ENCODE measurements at places on chromosomes 5 and 9.

DNA sequence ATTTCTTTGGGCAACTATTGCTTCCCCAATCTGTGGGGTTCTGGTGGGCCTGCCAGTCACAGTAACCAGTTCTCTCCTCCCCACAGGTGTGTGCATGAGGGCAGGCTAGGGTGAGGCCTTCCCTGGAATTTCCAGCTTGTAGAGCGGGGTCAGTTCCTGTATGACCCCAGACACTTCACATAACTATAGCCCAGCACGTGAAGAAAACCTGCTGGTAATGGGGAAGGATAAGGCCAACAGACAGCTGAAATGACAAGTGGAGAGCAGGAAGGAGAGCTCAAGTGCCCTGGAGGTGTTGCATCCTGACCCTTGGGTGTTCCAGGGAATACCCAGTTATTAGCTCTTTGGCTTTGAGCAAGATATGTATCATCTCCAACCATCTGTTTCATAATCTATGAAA, 142.2 kb downstream of the CDC42SE2 start:
- no peak for DNase-seq

DNA sequence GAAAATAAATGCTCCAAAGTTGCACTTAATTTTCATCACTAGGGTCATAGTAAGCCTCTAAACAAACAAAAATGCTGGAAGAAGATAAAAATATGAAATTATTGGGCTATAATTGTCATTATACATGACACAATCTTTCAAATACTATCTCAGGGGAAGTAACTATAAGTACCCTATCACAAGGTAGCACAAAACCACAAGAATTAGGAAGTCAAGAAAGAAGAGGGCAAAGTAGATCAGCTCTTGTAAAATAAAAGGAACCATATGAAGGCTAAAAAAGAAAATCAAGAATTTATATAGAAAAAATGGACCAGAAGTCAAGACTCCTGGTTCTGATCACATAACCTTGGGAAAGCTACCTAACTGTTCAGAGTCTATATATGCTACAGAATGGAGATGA, 48.1 kb downstream of the DIAPH1 start:
- no peak for DNase-seq

DNA sequence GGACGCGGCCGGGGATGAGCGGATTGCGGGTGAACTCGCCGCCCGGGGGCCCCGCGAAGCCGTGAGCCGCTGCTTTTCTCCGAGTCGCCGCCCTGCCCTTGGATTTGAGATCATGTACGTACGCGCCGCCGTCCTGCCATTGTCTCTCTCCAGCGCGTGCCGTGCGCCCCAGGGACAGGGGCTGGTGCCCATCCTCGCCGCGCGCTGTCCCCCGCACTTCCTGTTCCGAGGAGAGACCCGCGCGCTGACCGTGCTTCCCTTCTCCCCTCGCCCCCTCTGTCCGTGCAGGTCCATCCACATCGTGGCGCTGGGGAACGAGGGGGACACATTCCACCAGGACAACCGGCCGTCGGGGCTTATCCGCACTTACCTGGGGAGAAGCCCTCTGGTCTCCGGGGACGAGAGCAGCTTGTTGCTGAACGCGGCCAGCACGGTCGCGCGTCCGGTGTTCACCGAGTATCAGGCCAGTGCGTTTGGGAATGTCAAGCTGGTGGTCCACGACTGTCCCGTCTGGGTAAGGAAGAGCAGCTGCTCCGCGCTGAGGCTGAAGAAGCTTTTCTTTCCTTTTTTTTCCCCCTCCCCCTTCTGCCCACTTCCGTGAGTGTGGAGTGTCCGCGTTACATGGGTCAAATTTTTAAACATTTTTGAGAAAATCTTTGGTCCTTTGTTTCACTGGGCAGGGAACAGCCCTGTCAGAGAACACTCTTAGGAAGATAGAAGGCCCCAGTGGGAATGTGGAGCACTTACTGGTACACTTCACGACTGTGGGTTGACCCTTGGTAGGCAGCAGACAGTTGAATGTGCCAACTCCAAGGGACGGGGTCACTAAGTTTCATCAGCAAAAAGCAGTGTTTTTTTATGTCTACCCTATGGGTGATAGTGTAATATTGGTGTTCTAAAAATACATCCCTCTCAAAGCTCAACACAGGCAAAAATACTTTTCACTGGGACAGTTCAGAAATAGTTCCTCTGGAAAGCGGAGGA, 727 bp downstream of the RHOBTB3 start:
- DNase-seq: no peak

GRCh38 chr5:146091881-146092280, 13.5 kb downstream of the PLAC8L1 start:
- no peak for DNase-seq

DNA sequence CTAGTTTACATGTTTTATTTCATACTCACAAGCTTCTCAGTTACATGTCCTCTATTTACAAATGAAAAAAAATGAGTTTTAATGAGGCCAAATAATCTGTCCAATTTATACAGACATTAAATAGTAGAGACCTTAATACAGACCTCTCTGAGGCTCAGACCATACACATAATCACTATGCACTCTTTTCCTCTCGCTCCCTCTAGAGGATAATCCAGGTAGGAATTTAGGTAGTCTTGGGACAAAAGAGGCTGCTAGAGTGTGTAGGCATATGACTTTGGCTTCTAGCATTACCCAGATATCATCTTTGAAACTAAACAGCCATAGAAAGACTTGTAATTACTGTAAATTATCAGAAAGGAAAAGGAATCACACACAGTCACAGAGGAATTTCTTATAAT, 444.7 kb downstream of the HINT1 start:
- DNase-seq: peak; percentile 3

DNA sequence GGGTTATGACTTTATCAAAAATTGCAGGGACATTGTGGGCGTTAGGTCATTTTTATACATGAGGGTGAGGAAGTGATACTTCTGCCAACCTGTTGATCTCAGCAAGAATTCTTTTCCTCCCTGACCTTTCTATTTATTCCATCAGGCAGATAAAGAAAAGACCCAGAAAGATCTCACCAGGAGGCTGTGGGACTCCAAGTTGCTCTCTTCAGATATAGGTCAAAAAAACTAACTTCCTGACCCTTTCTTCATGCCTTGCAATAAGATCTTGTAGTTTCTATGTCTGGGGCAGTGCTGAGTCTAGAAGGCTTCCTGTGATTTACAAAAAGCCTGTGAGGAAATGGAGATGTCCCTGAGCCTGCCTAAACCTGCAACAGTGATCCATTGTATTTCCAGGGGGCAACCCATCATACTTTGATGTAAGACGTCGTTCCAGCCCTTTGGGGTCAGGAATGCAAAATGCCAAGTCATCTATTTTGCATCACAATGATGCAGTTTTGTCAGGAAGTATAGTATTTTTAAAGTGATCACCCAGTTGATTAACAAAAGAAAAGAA, 22.0 kb upstream of the PIK3R1 start:
- DNase-seq: no peak

DNA sequence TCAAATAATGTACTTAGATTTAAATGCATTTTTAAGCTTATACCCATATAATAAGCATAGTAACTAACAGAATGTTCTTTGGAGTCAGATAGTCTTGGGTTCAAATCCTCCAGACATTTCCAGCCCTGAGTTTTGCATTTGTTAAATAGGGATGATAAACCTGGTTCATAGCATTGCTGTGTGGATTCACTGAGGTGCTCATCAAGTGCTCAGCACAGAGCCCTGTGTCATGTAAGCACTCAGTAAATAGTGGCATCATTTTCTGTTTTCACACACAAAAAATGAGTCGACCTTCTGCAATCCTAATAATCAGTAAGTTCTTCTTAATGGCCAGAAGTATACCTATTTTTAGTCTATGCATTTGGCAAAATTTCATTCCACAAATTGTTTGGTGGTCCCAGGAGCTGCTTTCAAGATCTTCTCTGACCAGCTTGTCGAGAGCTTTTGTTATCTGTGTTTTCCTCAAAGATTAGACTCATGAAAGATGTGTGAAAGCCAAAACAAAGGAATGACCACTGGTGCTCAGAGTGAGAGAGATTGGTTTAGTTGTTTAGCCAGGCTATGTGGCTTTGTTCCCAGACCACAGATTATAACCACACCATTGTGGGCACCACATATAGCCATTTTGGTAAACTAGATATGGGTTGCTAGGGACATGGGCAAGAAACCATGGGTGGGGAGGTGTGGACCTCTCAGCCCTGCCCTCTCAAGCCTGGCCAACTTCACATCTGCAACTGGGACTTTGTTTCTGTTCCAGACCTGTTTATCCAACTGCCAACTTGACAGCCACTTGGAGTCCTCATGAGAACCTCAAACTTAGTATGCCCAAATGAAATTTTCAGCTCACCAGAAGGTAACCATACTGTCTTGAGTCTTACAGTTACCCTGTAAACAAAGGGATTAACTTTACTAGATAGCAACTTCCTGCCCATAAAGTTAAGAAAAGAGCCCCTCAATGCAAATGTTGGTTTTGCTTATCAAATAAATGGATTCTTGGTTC, 45.0 kb downstream of the DOCK8 start:
- DNase-seq: no peak

- no peak for DNase-seq
These were observed 121.0 kb downstream of the AUH start for GRCh38 chr9:91240596-91241165.

- no peak for DNase-seq
These were observed at the start of gene MEGF10 for GRCh38 chr5:127290019-127290945. TSS of gene MEGF10 (plus strand) at chr5:127290796. CDS start at chr5:127331309, 40,513 bp downstream.

DNA sequence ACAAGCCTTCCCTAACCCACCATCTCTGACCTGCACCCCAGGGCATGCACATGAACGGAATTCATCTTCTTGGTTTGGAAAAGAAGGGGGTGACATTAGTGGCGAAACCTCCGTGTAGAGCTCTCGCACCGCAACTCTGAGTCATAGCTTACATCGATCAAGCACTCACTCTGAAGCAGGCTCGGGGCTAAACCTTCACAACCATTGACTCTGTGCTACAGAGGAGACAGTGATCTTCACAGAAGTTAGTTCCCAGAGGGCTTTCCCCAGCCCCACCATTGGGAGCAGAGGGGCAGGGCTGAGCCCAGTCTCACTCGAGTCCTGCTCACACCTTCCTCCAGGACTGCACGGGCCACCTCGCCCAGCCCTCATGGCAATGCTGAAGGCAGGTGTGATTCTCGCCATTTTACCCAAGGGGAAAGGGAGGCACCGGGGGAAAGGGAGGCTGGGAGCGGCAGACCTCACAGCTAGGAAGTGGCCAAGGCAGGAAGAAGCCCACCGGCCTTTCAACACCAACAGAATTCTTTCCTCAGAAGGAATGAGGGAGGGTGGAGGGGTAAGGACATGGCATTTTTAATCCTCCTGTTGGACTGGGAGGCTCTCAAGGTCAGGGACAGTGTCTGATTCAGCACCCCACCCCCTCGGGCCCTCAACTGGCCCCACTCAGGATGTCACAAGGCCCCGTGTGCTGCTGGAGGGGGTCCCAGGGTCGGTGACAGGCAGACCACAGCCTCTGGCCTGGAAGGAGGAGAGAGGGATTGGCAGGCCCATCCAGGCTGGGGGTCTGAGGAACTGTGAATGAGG, 25.9 kb upstream of the IL17B start:
- DNase-seq: no peak

GRCh38 chr9:94982211-94982610, 255.7 kb downstream of the AOPEP start:
- DNase-seq: no peak

- DNase-seq: no peak
These were observed 27.2 kb downstream of the TMOD1 start for GRCh38 chr9:97528529-97529230.

GRCh38 chr5:159459951-159460538, 129.8 kb upstream of the IL12B start:
- no peak for DNase-seq

DNA sequence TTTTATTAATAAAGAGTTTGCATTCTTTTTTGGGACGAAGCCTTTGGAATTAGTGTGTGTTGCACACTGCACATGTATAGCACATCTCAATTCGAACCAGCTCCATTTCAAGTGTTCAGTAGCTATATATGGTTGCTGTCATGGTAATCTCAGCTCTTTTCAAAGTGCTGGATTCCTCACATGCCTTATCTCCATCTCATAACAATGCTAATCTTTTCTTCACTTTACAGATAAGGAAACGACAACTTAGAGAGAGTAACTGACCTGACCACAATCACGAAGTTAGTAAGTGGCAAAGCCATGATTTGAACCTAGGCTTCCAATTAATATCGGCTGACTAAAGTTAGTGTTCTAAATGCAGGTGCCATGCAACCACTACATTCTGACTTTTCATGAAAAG, 204.8 kb upstream of the RASEF start:
- no peak for DNase-seq

DNA sequence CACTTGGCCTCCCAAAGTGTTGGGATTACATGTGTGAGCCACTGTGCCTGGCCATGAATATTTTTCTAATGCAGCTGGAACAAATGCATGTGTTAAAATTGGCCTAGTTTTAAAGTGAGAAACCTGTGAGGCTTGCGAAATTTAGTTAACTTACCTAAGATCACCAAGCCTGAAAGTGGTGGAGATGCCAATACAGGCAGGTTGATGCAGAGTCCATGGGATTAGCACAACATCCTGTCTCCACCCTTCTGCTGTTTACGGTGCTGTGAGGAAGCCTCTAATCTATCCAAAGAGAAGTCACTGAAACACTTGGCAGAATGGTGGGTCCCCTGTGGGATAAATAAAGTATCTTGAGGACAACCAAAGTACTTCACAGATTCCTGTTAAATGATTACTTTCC, 98.2 kb downstream of the PCSK5 start:
- no peak for DNase-seq

GRCh38 chr5:14617441-14617840, 35.8 kb downstream of the OTULINL start:
- DNase-seq: no peak

- DNase-seq: no peak
These were observed 201.2 kb downstream of the TSSK1B start for GRCh38 chr5:113233606-113234005.

GRCh38 chr9:69109152-69109551, 64.9 kb upstream of the TJP2 start:
- DNase-seq: no peak

- no peak for DNase-seq
These were observed 96.2 kb upstream of the NMUR2 start for GRCh38 chr5:152501294-152501693.

GRCh38 chr5:180590543-180591310, 572 bp downstream of the SCGB3A1 start:
- no peak for DNase-seq

GRCh38 chr5:32627219-32627870, 42.0 kb downstream of the SUB1 start:
- DNase-seq: no peak
